Mammary microvascular endothelial cell (primary cell): ENCODE measurements at places on chromosomes 12 and 14. TPM values are rescaled to one million over a fixed set of nuclear protein-coding genes. Genes with fewer than 3 reads are reported as not detected.

The C12orf75 gene
- total RNA-seq: 81.4 and 89.5 TPM in 2 replicates

The KRT79 gene
- not detected in 2 replicates for total RNA-seq

The PAPOLA gene
- total RNA-seq: 72.9 and 74.2 TPM in 2 replicates

The CCDC177 gene
- total RNA-seq: not detected in 2 replicates

The C1R gene
- total RNA-seq: 1.9 and 2.5 TPM in 2 replicates

The TSPAN11 gene
- total RNA-seq: 3.6 and 4.4 TPM in 2 replicates

The EML5 gene
- 0.05 and 0.13 TPM in 2 replicates for total RNA-seq

The POLE gene
- total RNA-seq: 15.5 and 21.3 TPM in 2 replicates

The TMEM121 gene
- total RNA-seq: 0.93 and 1.8 TPM in 2 replicates

The ACRBP gene
- total RNA-seq: 0.27 and 0.84 TPM in 2 replicates

The ABHD12B gene
- not detected in 2 replicates for total RNA-seq

The DAO gene
- total RNA-seq: not detected in 2 replicates

The FAM90A1 gene
- total RNA-seq: 0.10 TPM in 1 of 2 replicates, not detected in the other

The USP44 gene
- total RNA-seq: 0.44 and 0.60 TPM in 2 replicates

The PLXNC1 gene
- total RNA-seq: 0.80 and 1.6 TPM in 2 replicates

The DHRS2 gene
- 0.13 and 0.20 TPM in 2 replicates for total RNA-seq

The FBXO21 gene
- 32.2 and 47.0 TPM in 2 replicates for total RNA-seq

The VDR gene
- total RNA-seq: 0.44 and 0.60 TPM in 2 replicates

The NRXN3 gene
- total RNA-seq: 0.27 and 0.49 TPM in 2 replicates

The LGR5 gene
- total RNA-seq: not detected in 2 replicates

The GPRC5D gene
- not detected in 2 replicates for total RNA-seq

The AGAP2 gene
- total RNA-seq: 0.07 and 0.25 TPM in 2 replicates
